ENCODE measurements at places on chromosomes 16 and 17.

- DNase-seq = peak; percentile 28
These were observed 52.2 kb upstream of the CHMP6 start for GRCh38 chr17:80939151-80940145.

- DNase-seq = no peak
These were observed 95.6 kb downstream of the STXBP4 start for GRCh38 chr17:55063885-55064874.

DNA sequence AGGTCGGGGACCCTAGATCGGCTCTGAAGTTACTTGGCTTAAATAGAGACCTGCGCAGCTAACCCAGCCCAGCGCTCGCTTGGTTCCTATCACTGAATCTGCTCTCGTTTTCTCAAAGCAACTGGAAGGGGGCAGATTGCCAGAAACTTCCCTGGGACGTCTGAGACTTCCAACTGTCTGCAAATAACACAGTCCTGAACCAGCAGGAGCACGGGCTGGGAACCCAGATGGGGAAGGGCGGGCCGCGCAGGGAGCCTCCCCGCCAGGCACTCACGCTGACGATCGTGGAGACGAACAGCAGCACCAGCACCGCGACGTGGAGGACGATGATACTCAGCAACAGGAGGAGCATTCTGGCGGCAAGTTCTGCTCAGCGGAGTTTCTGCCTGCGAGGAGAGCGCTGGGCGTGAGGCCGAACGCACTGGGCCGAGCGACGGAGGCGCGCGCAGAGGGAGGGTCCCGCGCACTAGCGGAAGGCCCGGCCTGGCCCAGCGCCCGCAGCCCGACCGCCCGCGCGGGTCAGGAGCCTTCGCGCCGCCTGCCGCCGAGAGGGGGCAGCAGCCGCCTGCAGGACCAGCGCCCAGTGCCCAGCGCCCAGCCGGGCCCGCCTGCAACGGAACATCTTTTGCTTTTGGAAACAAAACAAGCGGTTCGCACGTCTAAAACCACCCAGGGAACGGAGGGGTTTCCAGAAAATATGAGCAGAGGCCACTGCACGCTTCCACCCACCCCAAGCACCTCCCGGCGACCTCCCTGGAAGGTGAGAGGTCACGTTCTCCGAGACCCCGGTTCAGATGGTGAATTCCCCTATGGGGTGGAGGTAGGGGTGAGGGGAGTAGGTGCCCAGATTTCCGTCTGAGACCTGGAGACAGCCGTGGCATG, 4.5 kb downstream of the PMP22 start:
- DNase-seq = peak; percentile 94

DNA sequence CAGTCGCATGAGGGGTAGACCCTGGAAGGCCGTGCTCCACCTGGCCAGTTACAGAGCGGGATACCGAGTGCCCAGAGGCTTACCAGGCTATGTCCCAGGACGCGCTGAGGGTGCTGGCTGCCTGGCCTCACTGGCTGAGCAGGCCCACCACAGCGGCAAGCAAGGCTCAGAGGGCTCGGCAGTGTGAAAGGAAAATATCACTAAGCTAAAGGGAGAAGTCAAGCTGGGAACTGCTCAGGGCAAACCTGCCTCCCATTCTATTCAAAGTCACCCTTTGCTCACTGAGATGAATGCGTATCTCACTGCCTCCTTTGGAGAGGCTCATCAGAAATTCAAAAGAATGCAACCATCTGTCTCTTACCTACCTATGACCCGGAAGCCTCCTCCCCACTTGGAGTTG, 37.4 kb downstream of the CCDC57 start:
- no peak for DNase-seq

DNA sequence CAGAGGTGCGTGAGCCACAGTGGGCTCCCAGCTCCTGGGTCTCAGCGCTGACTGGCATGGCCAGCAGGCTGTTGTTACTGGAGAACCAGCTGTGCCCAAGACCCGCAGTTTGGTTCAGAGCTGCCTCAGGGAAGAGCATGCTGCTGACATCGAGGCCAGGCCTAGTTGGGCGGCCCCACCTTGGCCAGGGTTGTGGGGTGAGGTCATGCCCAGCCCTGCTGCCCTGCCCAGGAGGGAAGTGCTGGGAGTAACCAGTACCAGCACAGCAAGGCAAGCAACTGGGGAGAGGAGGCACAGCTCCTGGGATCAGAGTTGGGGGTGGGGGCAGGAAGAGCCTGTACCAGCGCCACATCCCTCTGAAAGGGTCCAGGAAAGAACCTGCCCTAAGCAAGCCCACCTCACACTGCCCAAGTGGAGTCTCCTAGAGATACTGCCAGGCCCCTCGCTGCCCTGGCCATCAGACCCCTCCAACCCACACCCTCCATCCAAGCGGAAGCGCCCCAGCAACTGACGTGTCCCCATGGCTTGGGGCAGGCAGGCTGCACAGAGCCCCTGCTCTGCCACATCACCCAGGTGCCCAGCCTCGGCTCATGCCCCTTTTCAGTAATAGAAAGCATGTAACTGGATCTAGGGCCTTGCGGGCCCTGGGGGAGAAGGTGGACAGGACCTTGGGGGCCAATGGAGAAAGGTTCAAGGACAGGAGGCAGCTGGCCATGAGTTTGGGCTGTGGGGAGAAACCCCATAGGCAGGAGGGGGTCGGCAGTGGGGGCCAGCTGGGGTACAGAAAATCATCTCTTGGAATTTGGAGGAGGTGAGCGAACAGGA, 990 bp downstream of the DOK4 start:
- no peak for DNase-seq

DNA sequence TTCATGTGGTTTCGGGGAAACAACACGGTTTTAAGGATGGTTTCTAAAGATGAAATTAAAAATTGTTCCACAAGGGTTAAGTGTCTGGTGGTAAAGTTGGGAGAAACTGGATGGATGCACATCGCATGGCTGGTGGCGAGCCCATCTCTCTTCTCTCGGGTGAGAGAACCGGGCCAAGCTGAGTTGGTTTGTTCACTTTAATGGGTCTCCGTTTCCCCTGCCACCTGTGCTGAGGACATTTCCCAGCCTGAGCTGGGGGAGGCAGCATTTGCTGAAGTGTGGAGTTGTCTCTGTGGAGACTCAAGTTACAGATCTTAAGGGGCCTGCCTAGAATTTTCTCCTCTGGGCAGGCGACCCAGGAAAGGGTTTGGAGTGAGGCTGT, 7.9 kb downstream of the FUS start:
- no peak for DNase-seq

DNA sequence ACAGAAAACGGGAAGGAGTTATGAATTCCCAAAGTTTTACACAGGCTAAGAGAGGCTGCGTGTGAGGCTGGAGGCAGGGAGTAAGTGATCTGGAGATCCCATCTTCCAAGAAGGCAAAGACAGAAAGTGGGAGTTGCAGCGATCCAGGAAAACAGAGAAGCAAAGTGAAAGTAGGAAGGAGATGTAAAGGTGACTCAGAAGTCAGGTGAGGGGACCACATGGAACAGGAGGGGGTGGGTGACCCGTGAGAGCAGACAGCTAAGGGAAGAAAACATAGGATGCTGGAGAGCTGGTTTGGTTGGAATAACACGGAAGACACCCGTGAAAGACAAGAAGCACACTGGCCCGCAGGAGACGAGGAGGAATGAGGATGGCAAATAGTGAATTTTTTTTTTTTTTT, 1.3 kb downstream of the ALOX12 start:
- DNase-seq = no peak

DNA sequence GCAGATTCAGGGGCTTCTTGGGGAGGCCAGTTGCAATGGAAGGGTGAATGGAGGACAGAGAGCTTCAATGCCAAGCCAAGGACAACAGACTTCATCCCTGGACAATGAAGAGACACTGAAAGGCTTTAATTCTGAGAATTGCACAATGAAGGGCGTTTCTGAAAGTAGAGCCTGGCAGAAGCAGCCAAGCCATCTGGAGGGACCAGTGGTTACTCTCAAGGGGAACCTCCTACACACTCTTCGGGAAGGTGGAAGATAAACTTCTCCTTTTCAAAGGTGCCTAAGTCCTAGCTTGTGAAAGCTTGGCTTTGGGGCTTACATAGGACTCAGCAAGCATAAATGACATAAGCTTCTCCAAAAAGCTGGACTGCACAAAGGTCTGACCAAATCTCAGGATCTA, 6.2 kb upstream of the CES1 start:
- DNase-seq = no peak

- DNase-seq = peak; percentile 95
These were observed 12.2 kb upstream of the NDRG4 start for GRCh38 chr16:58487566-58488351.

GRCh38 chr16:11306997-11307638, 26.0 kb upstream of the PRM1 start:
- DNase-seq = no peak

DNA sequence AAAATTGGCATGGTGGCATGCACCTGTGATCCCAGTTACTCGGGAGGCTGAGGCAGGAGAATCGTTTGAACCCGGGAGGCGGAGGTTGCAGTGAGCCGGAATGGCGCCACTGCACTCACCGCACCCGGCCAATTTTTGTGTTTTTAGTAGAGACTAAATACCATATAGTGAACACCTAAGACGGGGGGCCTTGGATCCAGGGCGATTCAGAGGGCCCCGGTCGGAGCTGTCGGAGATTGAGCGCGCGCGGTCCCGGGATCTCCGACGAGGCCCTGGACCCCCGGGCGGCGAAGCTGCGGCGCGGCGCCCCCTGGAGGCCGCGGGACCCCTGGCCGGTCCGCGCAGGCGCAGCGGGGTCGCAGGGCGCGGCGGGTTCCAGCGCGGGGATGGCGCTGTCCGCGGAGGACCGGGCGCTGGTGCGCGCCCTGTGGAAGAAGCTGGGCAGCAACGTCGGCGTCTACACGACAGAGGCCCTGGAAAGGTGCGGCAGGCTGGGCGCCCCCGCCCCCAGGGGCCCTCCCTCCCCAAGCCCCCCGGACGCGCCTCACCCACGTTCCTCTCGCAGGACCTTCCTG, at the start of gene HBQ1:
Gene HBQ1 (plus strand): TSS at position 359 of the 575 bp plus-strand sequence. CDS start 28 bp downstream, at position 387.
- peak; percentile 70 for DNase-seq

- peak; percentile 75 for DNase-seq
These were observed 3.7 kb downstream of the ADAD2 start for GRCh38 chr16:84194470-84195200.

DNA sequence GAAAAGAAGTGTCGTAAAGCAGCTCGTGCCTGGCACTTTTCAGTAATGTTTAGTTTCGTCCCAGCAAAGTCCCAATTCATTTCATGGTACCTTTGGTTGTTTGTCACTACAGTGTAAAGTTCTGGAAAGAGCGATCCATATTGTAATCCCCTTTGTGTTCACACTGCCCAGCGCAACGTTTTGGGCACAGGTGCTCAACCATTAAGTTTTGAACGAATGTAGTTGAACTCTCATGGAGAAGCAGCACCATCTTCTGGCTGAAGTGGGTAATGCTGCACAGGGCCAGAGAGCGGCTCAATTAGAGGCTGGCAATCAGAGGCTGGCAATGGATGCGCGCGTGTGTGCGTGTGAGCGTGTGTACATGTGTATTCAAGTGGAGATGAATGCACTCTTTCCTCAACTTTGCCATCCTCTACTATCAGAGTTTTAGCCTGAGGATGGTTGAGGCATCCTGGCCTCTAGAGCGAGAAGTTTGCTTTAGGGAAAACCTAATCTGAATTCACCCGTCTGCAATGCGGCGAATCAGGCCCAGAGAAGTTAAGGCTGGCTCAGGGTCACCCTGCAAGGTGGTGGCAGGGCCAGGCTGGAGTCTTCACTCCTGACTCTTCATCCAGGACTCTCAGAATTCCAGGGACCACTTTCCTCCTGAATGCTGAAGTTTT, 29.9 kb downstream of the DYNLL2 start:
- peak; percentile 94 for DNase-seq

DNA sequence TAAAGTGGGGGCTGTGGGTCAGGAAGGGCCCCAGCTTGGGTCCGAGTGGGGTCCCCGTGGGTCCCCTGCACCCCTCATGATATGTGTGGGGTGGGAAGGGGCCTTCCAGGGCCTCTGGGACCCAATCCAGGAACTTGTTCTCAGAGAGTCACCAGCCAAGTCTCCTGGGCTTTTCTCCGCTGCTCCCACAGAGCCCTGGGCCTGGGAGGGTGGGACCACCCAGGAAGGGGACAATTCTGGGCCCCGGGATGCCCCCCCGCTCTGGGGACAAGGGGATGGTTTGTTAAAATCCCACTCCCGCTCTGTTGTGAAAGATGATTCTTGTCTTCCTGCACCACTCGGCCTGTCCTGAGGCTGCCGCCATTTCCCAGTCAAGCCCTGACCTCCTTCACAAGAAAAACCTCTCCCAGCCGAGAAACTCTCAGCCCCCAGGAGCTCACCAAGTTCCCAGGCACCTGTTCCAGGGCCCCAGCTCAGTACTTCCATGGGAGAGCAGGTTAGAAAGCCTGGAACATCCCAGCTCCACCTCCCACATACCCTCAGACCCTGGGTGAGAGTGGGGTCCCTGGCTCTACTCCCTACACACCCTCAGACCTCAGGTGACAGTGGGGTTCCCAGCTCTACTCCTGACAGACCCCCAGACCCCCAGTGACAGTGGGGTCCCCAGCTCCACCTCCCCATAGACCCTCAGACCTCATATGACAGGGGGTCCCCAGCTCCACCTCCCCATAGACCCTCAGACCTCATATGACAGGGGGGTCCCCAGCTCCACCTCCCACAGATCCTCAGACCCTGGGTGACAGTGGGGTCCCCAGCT, 75.1 kb downstream of the METRNL start:
- no peak for DNase-seq

- DNase-seq = no peak
These were observed 18.9 kb downstream of the KSR1 start for GRCh38 chr17:27475070-27475673.

- DNase-seq = peak; percentile 89
These were observed 33.5 kb upstream of the BCO1 start for GRCh38 chr16:81204798-81205680.

DNA sequence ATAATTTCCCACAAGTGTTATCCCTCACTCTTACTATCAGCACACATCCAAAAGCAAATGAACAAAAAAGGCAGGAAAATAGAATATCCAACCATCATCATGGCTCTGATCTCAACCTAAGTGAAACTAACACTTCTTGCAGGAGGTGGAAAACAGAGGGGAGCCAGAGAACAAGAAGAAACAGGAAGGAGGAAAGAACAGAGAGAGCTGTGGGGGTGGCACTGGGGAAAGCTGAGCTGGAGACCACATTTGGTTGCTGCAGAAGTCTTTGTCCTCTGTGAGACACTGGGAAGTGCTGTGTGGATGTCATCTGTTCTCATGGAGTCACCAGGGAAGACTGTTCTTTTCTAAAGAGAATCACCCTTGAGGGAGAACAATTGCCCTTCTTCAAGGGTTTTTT, 34.7 kb downstream of the GRB7 start:
- DNase-seq = no peak

DNA sequence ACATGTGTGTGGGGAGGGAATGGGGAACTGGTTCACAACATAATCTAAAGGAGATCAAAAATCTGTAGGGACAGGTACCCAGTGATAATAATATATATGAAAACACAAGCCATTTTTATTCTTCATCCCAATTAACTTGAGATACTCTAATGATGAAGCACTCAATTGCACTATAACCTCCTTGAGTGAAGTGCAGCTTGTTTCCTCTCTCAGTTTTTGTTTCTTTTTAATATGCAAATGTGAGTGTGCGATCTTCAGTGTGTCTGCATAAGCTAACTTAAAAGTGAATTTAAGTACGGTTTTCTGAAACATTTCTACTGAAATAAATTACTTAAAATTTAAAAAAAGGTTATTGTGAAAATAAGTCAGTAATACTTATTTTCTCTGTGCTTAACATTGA, 623.5 kb downstream of the CDH11 start:
- DNase-seq = no peak

GRCh38 chr17:46037722-46038255, 38.7 kb downstream of the STH start:
- DNase-seq = no peak
